Activated naive CD8-positive, alpha-beta T cell treated with anti-CD3 and anti-CD28 coated beads, Interleukin-2, amount 50 U/mL, for 24 hours (primary cell): ENCODE measurements at places on chromosomes 6 and 20.

- peak; percentile 3 for DNase-seq
Observed at GRCh38 chr6:63352544-63353285, 32.9 kb upstream of the LGSN start.

DNA sequence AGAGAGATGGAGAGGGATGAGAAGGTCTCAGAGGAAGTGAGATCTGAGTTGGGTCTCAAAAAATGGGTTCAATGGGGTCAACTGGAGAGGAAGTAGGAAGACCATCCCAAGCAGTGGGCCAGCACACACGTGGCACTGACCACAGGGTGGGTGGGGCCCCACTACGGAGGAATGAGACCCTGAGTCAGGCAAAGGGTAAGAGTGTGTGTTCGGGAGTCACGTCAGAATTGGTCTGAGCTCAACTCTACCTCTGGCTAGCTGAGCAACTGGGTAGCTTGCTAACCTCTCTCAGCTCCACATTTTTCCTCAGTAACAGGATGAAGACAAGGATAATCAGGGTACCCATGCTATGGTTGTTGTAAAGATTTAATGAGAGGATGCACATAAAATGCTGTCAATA lies 79.0 kb downstream of the TRERF1 start:
- DNase-seq: no peak

- no peak for DNase-seq
Observed at GRCh38 chr6:3665608-3666007, 85.9 kb downstream of the PXDC1 start.

- no peak for DNase-seq
Observed at GRCh38 chr6:30887901-30888815, 3.8 kb downstream of the DDR1 start.

- no peak for DNase-seq
Observed at GRCh38 chr6:169700296-169700695, 1.5 kb downstream of the WDR27 start.

GRCh38 chr20:57133926-57134650 lies 132.4 kb downstream of the BMP7 start:
- no peak for DNase-seq

- peak; percentile 3 for DNase-seq
Observed at GRCh38 chr20:14055127-14055742, 59.9 kb downstream of the MACROD2 start.

DNA sequence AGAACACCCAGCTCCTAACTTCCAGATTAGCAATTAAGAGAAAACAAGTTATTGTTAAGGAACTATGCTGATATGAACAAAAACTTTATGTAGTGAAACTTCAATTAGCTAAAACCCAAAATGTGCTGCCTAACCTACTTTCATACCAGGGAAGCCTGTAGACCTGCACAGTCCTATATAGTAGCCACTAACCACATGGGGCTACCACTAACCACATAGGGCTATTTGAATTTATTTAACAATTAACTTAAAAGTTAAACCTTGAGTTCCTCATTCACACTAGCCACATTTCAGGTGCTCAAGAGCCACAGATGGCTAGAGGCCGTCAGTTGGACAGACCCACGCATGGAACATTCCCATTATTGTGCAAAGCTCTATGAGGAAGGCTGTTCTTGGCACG lies 72.4 kb upstream of the LAMP5 start:
- no peak for DNase-seq

- DNase-seq: no peak
Observed at GRCh38 chr6:14375930-14376329, 258.4 kb downstream of the CD83 start.

- no peak for DNase-seq
Observed at GRCh38 chr6:138716013-138716412, 57.6 kb upstream of the CCDC28A start.

DNA sequence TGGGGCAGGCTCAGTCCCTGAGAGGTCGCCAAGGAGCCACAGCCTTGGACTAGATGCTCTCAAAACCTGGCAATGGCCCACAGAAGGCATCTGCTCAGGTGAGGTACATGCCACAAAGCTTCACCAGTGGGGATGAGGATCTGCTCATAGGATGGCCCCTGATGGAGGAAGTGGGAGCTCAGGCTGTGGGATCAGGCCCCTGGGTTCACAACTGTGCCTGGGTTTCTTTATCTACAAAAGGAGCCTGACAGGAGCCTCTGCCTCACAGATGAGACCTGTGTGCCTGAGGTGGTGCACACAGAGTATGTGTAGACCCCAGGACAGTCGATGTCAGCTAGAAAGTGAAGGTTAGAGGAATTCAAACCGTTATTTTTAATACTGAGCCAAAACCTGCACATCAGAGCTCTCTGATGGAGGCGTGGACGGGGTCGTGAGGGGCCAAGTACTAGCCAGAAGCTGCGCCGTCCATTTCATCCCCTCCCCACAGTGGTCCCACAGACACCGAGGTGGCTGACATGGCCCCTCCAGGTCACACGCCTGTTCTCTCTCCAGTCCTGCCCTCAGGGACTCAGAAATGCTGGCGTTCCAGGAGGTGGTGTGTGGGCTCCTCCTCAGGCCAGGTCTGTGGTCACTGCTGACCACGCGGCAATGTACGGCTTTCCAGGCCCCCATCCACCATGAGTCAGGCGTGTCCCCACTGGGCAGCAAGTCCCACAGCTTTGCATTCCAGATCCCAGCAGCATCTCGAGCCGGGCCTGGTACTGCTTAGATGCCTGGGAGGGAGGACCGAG lies 33.3 kb downstream of the NTSR1 start:
- no peak for DNase-seq

- DNase-seq: no peak
Observed at GRCh38 chr20:19885939-19886660, 128.0 kb downstream of the RIN2 start.

DNA sequence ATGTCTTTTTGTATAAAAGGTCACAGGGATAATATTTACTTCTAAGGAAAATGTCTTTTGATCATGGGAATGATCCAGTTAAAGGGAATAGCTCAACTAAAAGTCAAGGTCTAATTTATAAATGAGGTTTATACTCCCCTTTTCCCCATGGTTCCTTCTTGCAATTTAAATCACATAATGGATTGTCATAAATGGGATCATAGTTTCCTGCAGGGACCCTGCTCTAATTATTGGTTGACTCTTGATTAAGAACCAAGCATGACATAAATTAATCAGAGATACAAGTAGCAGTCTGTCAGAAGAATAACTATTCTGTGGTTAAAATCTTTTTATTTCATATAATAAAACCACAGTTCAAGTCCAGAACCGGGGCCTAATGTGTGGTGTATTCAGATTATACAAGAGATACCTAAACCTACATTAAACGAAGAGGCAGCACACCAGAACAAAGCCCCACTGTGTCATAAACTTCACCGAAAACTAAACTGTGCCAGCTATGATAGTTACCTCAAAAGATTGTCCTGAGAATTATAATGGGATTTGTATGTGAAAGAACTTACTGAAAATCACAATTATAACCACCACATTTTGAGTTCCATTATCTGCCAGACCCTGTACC lies 43.0 kb upstream of the CD83 start:
- DNase-seq: no peak

DNA sequence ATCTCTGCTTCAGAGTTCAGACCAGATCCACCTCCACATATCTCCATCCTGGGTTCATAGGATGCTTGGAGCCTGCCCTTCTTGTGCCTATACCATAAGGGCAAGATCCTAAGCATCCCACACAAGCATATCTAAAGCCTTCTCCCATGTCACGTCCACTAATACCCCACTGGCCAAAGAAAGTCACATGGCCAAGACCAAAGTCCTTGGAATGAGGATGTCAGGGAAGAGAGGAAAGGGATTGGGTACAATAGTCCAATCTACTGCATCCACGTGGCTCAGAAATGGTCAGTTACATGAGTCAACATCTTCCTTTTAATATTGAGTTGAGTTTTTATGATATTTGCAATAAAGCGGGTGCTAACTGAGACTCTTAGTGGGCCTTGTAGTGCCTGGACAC lies 515.9 kb upstream of the SULF2 start:
- DNase-seq: no peak

DNA sequence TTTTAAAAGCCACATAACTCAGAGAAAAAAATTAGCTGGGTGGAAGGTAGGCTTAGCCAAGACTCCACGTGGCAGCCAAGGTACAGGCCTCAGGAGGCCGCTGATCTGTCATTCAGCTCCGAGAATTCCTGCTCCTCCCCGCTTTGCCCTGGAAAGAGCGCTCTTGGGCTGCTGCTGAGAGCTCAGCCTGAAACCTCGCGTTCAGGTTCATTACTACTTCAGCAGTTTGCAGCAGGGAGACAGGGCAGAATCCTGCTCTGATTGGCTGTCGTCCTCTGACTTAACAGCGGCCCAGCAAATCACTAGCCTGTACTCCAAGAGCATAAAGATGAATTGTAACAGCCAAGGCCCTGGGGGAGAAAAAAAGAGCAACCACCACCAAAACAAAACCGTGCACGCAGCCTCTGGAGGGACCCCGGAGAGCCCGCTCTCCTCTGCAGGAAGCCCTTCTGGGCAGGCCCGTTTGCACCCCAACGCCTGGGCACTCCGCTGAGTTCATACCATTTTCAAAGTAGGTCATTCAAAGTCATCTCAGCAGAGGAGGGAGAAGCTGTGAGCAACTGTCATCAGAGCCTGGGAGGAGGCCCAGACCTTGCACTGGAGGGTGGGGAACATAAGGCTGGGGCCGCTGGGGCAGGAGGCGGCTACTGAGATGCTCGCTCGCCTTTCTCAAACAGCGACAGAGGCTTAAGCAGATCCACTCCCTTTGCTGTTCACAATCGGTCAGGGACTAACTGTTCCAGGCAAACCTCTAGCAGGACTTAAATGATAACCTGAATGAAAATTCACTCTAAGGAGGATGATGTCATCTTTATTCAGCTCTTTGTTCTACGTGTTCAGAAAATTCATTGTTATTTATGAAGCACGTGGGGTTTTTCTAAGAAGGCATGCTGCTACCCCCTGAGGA lies 42.3 kb upstream of the ATXN1 start:
- no peak for DNase-seq

DNA sequence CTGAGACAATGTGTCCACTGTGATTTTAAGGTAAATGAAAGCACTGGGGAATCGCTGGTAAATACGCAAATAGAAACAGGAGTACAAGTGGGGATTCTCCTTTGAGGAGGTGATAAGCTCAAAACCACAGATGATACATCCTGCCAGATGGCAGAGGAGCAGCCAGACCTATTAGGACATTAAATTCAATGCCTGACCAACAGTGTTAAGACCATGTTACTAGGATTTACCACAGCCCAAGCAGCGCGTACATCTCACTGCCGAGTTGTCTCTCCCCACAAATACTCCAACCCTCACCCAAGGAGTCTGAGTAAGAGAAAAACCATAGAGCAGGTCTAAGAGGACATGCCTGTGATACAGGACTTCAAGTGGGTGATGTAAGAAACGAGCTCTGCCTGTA lies 68.9 kb upstream of the TULP1 start:
- no peak for DNase-seq

DNA sequence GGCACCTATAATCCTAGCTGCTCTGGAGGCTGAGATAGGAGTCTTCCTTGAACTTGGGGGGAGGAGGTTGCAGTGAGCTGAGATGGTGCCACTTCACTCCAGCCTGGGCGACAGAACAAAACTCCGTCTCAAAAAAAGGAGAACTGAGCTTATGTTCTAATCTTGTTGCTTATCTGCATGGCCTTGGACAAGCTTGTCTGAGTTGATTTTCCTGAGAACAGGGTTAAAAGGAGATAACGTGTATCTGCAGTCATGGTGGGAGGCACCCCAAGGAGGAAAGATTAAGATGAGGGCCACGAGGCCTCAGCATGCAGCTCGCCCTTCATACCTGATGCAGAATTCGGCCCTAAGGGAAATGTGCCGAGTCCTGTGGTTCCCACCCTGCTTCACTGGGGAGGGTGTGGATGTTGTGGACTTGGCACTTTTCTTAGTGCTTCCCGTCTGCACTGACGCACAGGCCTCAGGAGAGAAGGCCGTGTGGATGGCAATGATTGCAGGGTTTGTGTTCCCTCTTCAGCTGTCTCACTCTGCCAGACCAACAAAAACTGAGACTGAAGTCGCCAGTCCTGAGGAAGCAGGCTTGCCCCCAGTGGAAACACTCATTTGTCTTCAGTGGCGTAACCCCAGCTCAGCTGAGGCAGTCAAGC lies 56.3 kb downstream of the EZR start:
- no peak for DNase-seq

DNA sequence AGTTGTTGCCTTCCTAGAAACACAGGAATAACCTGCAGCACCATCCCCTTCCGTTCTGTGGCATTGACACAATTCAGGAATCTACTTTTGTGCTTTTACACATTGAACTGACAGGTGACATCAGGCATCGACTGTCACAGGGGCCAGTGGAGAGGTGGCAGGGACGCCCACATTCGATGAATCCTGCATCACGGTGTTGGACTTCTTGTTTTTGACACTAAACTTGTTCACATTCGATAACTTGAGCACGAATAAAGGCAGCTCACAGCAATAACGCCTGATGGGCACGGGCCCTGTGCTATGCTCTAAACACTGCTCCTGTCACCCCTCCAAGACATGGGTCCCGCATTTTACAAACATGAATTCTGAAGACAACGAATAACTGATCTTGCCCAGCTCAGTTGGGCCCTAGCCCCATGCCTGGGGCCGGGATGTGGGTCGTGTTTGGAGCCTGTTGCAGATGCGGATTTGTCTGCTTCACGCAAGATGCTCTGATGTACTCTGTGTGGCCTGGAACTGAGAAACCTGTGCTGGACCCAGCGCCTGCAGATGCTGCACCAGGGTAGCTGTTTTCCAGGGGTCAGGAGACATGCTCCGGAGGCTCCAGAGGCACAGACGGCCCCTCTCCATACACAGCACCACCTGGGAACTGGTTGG lies 75.7 kb downstream of the TTLL2 start:
- no peak for DNase-seq

- no peak for DNase-seq
Observed at GRCh38 chr6:1170794-1171193, 141.1 kb upstream of the FOXQ1 start.

- DNase-seq: peak; percentile 46
Observed at GRCh38 chr6:31158863-31159855, 770 bp downstream of the TCF19 start.
